ENCODE measurements at places on chromosomes 1 and 21.

DNA sequence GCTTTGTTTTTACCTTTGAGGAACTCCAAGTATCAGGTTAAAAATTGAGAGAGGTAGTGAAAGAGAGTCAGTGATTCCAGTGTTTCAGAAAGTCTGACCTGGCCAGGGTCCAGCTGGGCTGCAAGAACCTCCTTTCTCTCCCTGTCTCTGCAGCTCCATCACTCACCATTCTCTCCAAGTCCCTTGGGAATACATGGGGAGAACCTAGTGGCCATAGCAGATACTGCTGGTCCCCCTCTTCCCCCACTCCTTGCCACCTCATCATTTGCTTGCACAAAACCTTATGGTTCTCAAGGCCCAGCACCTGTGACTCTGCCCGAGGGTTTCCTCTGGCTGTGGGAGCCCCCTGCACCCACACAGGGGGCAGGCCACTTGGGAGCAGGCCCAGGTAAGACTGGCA, 279.5 kb downstream of the KIF26B start:
- DNase-seq, result no peak

DNA sequence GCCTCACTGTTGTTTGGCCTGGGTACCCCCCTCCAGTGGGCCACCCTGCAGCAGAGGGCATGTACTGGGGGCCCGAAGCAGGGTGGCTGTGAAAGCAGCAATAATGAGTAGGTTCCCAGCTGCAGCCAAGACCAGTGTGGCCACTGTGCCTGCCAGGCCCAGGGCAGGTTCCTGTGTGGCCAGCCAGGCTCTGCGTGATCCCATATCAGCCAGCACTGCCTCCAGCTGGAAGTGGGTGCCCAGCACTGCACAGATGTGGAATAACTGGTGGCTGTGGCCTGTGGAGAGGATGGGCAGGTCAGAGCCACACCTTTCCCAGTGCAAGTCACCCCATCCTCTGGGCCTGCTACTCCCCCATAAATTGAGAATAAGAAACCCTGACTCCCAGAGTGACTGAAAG, 2.1 kb downstream of the BGLAP start:
- DNase-seq, result no peak

DNA sequence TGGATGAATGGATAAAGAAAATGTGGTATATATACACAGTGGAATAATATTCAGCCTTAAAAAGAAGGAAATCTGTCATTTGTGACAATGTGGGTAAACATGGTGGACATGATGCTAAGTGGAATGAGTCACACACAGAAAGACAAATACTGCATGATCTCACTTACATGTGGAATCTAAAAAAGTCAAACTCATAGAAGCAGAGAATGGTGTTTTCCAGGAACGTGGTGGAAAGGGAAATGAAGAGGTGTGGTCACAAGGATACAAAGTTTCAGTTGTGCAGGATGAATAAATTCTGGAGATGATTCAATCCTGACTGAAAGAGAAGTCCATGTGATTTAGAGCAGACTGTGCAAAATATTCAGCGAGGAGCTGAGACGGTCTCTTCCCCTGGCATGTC, 56.6 kb downstream of the RYR2 start:
- no peak for DNase-seq

- no peak for DNase-seq
Measured at GRCh38 chr1:117092594-117092993, 29.0 kb downstream of the TRIM45 start.

DNA sequence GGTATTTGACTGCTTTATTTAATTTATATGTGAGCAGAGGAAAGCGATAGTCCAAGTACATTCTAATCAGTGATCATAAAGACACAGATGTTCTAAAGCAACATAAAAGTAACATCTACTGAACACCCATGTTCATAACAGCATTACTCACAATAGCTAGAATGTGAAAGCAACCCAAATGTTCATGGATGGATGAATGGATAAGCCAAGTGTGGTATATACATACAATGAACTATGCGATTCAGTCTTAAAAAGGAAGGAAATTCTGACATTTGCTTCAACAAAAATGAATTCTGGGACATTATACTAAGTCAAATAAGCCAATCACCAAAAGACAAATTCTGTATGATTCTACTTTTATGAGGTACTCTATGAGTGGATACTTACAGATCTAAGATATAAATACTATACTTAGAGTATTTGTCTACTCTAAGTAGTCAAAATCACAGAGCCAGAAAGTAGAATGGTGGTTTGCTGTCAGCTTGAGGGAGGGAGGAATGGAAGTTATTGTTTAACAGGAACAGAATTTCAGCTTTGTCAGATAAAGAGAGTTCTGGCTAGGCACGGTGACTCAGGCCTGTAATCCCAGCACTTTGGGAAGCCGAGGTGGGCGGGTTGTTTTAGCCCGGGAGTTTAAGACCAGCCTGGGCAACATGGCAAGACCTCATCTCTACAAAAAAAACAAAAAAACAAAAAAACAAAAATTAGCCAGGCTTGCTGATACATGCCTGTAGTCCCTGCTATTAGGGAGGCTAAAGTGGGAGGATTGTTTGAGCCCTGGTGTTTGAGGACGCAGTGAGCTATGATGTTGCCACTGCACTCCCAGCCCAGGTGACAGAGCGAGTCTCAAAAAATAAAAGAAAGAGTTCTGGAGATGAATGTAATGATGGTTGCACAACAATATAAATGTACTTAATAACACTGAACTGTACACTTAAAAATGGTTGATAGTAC, 79.7 kb upstream of the ARHGAP29 start:
- no peak for DNase-seq

DNA sequence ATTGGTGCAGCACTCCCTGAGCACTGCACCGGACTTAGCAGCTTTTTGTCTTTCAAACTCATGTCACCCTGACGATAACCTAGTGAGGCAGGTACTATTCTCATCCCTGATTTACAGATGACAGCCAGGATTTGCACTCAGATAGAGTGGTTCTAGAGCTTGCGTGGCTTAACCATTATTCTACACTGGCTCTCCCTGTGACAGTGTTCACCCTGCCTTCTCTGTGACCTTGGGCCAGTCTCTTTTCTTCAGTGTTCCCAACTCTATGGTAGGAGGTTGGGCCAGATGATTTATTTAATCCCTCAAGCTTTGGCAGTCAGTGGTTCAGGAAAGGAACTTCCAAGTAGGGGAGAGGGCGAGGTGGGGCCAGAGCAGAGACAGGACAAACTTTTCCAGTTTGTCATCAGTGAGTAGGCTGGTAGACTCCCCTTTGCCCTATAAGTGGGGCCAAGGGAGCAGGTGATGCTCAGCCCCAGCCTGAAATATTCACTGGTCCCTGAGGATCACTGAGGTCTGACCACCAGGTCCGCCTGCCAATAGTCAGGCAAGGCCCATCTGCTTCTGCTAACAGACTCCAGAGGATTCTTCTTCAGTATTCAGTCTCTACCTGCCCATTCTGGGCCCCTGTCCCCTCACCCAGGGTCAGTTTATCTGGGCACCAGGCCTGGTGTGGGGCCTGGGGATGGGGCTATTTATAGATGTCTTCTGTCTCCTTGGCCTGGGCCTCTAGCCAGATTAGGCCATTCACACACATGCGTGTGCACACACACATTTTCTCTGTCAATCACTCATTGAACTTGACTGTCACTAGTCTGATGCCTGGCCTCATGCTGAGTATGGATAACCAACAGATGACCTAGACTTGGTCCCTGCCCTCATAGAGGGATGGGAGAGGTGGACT, 8.8 kb upstream of the FABP3 start:
- DNase-seq, result no peak

All from activated T-helper 1 cell treated with Interleukin-2 at 50 U/mL for 16 hours (primary cell).